ENCODE measurements at places on chromosomes 4 and X.

GRCh38 chrX:53086464-53086863, 4.3 kb downstream of the TSPYL2 start:
- no peak for DNase-seq

DNA sequence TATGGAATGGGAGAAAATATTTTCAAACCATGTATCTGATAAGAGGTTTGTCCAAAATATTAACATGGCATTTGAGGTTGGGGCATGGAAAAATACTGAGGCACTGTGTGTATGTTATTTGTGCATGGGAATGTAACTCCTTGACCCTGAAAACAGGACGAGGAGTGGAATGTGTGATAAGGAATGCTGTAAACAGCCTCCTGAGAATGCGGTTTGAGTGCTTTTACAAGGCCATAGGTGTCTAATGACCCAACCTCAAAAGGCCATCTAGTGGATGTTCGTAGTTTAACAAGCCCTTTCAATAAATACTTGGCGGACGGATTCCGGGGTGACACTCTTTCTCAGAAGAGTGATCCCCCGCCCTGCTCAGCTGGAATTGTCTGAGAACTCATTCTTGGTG, 162.9 kb upstream of the USP9X start:
- DNase-seq: no peak

- DNase-seq: no peak
Observed at GRCh38 chr4:101018836-101019235, 328.5 kb downstream of the PPP3CA start.

- DNase-seq: peak; percentile 4
Observed at GRCh38 chr4:53804719-53805118, 213.4 kb upstream of the LNX1 start.

GRCh38 chr4:7770224-7771050, 169.2 kb downstream of the AFAP1 start:
- DNase-seq: no peak

DNA sequence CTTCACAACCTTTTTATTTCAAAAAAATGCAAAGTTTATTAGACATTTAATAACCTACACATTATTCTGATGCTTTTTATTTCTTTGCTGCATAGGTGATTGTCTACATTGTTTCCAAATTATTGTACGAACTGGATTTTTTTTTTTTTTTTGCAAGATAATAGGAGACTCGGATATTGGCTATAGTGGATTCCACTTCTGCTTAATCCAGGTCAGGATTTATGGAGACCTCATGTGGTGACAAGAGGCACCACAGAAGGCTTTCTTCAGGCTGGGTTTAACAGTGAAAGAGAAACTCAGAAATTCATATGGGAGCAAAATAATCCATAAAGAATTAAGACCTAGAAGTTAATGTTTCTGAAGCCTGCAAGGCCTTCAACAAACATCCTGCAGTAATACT, 2.4 kb upstream of the SLIT2 start:
- no peak for DNase-seq

DNA sequence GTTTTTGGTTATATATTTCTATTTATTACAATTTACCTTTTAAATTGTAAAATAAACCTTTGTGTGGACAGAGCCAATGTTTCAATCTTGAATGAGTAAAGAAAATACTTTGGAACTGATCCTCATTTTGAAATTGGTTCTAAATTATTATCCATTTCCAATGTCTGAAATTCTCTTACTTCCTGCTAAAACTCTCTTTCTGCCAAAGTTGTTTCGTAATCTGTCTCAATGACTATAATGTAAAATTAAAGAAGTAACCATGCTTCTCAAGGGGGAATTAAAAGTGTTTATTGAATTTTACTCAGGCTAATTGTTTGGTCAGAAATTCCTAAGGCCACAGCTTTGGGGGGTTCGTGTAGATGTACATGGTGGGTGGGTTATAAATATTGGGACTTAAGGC, 34.8 kb downstream of the YIPF6 start:
- no peak for DNase-seq
